ENCODE measurements at places on chromosomes 5 and 9.
A peak's percentile ranks its signal among the peaks of the same experiment; 100 is the strongest.

DNA sequence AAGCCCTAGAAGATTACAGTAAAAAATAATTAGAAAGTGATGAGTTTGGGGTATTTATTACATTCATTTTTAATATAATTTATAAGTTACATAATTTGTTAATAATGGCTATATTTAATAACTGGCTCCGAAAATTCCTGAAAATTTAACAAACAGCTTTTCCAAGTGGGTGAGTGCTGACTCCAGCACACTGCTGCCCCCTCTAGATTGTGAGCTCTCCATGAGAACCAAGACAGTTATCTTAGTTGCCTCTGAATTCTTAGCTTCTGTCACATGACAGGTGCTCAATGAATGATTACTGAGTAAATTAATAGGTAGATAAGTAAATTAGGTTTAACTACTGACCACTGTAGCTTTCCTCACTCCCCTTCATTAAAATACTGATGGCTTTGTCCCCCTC is 7.8 kb downstream of the KLHL3 start:
- no peak for DNase-seq

GRCh38 chr9:36136272-36136893 is at the start of gene GLIPR2:
Gene GLIPR2, plus strand, starts transcription at chr9:36136733. Its CDS starts 46 bp downstream, at chr9:36136779.
- DNase-seq, result peak; percentile 46

- no peak for DNase-seq
Observed at GRCh38 chr5:107781451-107781850, 110.7 kb upstream of the EFNA5 start.

DNA sequence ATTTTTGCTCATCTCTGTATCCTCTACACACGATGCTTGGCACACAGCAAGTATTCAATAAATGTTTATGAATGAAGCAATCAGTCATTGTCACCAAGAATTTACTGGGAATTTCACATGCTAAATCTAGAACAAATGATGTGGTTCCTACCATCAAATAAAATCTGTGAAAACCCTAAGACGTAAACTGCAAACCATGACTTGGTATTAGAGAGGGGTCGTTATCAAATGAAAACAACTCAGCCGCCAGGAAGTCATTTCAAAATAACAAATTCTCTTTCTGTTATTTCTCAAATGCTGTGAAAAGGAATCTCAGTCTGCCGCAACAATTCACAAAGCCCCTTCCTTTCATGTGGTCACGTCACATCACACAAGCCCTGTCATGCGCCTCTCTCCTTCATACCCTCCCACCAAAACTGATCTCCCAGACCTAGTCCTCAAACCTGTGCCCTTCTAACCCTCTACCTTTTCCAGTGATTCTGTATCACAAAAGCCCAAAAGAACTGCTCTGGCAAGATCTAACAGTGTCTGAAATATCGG is 173.6 kb downstream of the DEPDC1B start:
- DNase-seq, result no peak

DNA sequence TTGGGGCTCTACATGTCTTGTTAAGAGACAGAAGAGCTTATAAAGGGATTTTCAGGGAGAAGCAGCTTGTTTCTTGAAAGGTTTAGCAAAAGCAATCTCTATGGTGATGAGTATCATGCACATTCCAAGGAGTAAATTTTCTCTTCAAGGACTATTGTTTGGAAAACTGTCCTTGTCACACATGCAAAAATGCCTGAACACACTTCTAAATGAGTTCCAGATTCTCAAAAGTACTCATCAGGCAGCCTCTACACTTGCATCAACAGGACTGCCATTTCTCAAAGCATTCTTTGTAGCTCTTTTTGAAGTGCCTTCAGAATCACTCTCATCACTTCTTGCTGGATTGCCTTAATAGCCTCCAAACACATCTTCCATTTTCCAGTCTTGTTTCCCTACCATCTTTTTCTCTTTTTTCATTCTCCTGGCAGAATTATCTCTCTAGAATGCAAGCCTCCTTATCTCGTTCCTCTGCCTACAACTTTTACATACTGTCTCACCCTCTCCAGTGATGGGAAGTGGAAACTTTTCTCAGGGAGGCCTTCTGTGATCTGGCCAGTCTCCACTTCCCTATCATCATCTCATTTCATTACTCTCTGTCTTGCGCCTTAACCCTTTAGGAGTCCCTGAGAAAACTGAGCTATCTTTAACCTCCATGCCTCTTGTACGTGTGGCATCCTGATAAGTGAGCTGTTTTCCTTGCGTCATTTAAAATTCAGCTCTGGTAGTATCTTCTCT is 631.5 kb upstream of the TLE4 start:
- no peak for DNase-seq

GRCh38 chr5:138719811-138720210 is 33.4 kb upstream of the CTNNA1 start:
- DNase-seq, result no peak

- no peak for DNase-seq
Observed at GRCh38 chr5:53355931-53356330, 124.5 kb upstream of the FST start.

- DNase-seq, result no peak
Observed at GRCh38 chr9:7799944-7800285, 337 bp upstream of the DMAC1 start.
